ENCODE measurements at places on chromosomes 7 and 10.

DNA sequence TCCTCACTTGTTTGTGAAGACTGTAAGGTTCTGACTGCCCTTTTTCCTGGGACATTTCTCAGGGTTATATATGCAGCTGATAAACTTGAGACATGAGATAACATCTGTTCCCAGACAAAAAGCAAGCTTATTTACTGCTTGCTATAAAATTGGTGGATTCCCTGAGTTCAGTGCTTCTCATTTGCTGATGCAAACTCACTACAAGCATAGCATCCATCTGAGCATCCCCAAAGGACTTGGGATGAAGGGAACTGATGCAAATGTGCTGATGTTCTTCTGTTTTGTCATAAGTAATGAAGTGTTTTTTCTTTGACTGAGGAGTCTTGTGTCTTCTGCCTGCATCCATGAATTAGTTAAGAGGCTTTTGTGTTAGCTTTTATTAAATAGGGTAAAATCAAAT, 183.2 kb downstream of the ADK start:
- no peak for DNase-seq

- DNase-seq = no peak
These were observed 52.3 kb upstream of the CYP2C18 start for GRCh38 chr10:94631077-94631875.

DNA sequence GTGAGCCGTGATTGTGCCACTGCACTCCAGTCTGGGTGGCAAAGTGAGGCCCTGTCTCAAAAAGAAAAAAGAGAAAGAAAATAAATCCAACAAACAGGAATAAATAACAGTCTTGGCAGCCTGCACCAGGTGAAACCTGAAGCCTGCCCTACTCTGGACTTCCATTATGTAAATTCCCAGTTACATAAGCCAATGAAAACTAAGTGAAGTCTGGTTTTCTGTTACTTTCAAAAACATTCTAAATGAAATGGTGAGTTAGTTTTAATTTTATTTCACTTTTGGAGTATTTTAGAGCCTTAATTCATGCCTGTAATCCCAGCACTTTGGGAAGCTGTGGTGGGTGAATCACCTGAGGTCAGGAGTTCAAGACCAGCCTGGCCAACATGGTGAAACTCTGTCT, 22.5 kb upstream of the HIBADH start:
- DNase-seq = no peak

DNA sequence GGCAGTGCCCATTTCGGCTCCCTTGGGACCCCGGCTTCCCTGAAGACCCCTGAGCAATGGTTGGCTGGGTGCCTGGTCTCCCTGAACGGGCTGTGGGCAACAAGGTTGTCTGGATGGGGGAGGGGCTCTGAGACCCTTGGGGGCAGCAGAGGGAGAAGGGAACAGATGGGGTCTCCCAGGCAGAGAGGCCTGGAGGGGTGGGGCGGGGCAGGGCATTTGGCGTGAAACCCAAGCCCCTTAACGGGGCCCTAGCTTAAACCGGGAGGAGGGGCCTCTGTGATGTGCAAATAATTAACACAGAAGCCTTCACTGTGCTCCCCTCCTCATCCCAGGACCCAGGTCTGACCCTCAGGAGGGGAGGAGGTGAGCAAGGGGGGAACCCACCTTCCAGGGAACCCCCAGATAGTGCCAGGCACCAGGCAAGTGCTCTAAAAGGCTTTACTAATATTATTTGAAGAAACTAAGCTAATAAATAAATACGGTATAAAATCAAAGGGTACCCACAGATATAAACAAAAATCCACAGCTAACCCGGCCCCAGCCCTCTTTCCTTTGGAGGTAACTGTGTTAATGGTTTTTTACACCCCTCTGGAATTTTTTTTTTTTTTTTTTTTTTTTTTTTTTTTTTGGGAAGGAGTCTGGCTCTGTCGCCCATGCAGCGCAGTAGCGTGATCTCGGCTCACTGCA, 170.8 kb downstream of the RNF216 start:
- no peak for DNase-seq

DNA sequence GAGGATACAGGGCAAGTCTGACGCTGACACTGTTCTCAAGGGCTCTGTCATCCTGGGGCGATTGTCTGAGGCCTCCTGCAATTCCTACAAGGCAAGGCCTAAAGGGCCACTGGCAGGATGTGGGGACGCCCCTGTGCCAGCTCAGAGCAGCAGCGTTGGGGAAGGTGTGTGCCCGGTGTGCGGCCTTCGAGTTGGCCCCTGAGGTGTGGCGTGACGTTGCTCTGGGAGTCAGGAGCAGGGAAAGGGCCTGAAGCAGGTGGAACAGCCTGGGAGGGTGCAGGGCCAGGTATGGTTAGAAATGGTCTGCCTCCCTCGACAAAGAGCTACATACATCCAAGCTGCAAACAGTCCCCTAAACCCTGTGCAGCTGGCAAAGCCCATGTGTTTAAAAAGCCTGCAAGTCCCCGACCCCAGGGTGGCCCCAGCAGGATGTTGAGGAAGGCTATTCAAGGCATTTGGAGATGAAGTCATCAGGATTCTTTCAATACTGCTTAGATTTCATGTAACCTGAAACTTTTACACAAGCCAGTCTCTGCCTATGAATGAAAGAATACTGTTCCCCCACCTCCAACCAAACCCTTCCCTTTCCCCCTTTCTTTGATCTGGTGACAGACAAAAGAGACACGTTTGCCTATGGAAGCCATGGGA, 142.5 kb upstream of the TNS3 start:
- no peak for DNase-seq

DNA sequence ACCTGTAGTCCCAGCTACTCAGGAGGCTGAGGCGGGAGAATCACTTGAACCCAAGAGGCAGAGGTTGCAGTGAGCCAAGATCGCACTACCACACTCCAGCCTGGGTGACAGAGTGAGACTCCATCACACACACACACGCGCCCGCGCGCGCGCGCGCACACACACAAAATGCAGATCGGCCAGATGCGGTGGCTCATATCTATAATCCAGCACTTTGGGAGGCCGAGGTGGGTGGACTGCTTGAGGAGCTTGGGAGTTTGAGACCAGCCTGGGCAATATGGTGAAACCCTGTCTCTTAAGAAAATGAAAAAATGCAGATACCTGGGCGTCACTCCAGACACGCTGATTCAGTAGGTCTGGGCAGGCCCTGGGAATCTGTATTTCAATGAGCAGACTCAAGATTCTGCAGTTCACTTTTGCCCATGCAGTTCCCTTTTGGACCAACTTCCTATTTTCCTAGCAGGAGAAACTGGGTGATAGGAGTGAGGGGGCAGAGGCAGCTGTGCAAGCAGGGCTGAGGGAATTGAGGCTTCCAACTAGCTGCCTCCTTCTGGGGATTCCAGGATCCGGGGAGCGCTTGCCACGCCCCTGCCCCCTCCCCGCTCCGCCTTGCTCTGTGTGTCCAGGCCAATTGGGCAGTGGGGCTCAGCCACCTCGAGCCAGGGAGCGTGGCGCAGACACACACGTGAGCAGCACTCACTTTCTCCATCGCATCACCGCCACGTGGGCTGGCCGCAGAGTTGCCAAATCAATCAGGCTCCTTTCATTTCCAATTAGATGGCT, 173.6 kb downstream of the SH3PXD2A start:
- no peak for DNase-seq

DNA sequence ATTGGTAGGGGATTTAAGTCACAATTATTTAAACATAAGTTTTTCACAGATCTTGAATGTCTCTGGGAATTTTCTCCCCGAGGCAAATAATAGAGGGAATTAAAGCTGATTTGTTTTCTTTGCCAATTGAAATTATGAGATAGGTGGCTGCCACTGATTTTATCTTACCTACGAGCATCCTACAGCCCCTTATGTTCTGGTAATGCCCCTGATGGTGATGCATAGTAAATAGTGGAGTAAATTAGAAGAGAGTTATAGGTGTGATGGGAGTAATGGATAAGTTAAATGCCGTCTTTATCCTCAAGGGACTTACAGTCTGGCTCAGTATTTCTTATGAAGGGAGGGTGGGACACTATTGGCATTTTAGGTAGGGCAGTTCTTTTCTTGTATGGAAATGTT, 58.1 kb downstream of the HDAC9 start:
- DNase-seq = no peak

- DNase-seq = no peak
These were observed 11.3 kb downstream of the DUSP5 start for GRCh38 chr10:110508806-110509544.

DNA sequence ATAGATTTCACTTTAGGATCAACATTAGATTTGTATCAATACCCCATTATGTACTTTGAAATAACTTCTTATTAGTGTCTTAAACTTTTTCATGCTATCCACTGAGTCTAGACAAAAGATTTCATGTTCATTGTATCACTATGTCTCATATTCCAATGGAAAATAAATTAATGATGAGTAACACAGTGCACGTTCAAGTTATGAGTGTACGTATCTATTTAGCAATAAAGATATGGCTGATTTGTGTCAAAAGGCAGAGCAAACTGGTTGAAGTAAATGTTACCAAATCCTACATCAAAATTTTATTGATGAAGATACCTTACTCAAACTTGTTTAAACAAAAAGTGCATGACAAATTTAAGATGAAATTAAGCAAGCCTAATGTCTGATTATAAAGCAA, 102.4 kb downstream of the SEMA3E start:
- no peak for DNase-seq

DNA sequence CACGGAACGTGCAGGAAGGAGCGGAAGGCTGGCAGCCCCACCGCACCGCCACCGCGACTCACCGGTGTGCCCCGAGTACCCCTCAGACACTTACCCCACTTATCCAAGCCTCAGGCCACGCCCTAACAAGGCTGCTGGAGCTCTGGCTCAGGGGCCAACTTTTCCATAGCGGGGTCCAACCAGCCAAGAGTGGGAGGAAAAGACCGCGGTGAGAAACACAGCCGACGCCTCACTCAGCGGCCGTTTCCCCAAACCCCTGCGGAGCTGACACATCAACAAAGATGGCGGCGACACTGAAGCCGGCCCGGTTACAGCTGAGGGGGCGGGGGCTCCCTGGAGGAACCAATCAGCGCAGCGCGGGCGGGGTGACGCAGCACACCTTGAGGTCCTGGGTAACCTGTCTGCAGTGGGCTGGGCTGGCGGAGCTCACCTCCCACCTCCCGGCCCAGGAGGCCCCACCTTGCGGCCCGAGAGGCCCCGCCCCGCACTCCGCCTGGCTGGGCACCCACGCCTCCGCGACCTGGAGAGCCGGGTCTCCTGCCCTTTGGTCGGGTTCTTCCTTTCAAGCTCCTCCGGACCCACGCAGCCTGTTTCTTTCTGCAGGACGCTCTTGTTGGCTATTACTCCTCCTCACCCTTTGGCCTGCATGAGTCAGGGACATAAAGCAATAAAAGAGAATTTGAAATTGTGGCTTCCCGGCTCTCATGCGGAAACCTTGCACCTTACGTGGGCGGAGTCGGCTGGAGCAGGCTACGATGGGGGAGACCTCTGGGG, at the start of gene CCDC186:
Gene CCDC186 (minus strand): TSS at position 283 of the 774 bp plus-strand sequence. CDS start 10,935 bp downstream, outside the sequence.
- peak; percentile 96 for DNase-seq

GRCh38 chr7:157188091-157188665, 49.5 kb downstream of the UBE3C start:
- DNase-seq = no peak

- no peak for DNase-seq
These were observed at the start of gene PRR15 for GRCh38 chr7:29563590-29564495. Gene PRR15 (plus strand): TSS chr7:29563835. CDS start chr7:29566330, 2,495 bp downstream.

- no peak for DNase-seq
These were observed 23.9 kb upstream of the HSPB1 start for GRCh38 chr7:76278540-76278939.

DNA sequence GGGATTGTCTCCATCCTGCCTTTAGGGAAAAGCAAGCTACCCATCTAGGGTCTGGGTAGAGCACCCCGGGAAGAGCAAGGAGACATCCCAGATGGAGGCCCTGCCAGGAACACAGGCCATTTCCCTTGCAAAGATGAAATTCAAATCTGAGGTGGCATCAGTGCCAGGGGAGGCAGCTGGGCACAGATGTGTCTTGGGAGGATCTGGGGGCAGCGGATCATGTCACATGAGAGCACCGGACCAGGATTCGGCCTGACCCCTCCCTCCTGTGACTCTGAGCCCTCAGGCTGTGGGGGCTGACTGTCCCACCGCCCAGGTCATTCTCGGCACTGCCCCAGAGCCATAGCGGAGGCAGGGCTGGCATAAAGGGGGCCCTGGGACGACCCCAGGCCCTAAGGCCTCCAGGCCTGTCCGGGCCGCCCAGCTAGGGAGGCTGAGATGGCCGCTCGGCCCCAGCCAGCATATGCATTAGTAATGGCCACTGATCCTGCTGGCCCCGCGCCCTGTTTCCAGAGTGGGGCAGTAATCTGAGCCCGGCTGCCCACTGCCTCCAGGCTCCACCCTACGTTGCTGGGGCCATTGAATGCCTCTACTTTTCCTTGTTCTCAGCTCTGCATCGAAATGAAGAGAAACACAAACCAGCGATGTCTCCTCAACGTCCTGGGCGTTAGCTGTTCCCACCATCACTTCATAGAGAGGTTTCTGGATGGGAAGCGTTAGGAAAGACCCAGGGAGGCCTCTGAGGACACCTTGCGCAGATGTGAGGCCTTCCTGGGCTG, 148.5 kb downstream of the UBE2H start:
- no peak for DNase-seq

DNA sequence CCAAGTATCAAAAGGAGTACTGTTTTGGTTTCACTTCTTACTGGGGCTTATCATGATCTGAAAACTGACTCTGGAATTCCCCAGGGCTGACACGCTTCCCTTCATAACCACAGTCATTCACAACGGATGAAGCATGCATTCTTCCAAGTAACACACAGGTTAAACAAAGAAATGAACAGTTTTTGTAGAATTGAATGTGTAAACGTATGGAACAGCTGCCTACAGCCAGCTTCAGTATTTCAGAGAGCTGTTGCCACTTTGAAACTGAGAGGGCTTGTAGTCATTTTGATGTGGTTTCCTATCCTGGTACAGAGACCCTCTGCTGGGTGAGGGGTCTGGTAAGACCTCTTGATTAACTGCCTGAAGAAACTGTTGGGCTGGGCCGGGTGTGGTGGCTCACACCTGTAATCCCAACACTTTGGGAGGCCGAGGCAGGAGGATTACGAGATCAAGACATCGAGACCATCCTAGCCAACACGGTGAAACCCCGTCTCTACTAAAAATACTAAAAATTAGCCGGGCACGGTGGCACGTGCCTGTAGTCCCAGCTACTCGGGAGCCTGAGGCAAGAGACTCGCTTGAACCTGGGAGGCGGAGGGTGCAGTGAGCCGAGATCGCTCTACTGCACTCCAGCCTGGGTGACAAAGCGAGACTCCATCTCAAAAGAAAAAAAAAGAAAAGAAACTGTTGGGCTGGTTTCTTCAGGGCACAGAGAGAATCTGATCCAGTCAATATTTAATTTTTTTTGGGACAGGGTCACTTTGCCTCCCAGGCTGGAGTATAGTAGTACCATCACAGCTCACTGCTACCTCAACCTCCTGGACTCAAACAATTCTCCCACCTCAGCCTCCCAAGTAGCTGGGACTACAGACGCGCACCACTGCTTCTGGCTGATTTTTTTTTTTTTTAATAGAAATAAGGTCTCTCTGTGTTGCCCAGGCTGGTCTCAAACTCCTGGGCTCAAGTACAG, 4.7 kb downstream of the NFE2L3 start:
- no peak for DNase-seq

GRCh38 chr7:144518360-144518759, 114.9 kb upstream of the NOBOX start:
- DNase-seq = no peak

- DNase-seq = no peak
These were observed 239.7 kb downstream of the EMX2 start for GRCh38 chr10:117782276-117782675.

GRCh38 chr7:140082770-140083169, 20.0 kb upstream of the PARP12 start:
- DNase-seq = no peak

Measured in stimulated activated CD4-positive, alpha-beta T cell treated with anti-CD3 and anti-CD28 coated beads, Interleukin-2, amount 100 ng/mL, for 48 hours (primary cell).